ENCODE measurements at places on chromosomes 2 and 18.

- DNase-seq = no peak
Observed at GRCh38 chr2:38178556-38179419, 102.8 kb upstream of the CYP1B1 start.

DNA sequence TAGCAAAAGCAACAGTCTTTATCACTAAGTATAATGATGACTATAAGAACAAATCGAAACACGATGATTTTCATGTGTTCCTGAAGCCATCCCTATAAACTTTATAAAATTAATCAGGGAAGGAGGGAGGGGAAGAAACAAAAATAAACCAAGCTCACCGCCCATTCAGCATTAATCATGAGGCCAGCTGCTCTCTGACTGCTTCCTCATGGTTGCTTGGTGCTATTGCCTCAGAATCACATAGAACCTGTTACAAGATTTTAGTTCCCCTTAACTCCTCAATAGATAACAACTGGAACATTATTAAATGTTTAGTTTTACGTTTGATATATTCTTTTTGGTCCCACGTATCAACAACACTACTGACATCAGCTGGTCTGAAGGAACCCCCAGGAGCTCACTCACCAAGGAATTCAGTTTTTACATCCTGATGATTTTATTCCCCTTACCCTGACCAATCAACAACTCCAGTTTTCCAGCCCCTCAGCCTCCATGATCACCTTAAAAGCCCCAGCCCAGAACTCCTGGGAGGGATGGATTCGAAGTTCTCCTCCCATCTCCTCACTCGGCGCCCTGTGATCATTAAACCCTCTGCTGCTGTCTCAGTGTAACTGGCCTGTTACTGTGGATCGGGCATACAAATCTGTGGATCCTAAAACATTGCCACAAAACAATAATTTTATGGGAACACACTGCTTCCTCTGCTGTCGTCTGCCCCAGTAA lies 10.6 kb upstream of the HNRNPLL start:
- no peak for DNase-seq

- DNase-seq = no peak
Observed at GRCh38 chr2:50098242-50098641, 933.7 kb downstream of the NRXN1 start.

DNA sequence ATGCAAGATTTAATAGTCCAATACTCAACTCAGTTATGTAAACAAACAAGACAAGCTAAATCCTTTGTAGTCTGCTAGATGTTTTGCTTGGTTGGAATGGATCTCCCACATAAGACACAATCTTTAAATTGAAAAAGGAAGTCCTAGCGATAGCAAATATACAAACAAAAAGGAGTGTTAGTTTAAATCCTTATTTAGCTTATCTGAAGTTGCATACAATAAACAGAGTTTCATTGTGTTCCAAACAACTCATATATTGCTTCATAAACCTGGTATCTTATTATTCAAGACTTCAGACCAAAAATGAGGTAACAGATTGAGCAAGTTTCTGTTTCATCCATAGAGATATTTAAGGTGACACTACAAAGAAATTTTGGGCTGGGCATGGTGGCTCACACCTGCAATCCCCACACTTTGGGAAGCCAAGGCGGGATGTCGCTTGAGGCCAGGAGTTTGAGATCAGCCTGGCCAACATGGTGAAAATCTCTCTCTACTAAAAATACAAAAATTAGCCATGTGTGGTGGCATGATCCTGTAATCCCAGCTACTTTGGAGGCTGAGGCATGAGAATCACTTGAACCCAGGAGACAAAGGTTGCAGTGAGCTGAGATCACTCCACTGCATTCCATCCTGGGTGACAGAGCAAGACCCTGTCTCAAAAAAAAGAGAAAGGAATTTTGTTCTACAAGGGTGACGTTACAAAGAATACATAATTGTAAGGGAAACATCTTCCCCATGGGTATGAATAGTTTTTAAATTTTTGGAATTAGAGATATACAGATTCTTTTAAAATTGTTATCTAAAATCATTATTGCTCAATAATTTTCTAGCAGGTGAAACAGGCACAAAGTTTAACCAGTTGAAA lies 150.5 kb upstream of the L3MBTL4 start:
- no peak for DNase-seq

DNA sequence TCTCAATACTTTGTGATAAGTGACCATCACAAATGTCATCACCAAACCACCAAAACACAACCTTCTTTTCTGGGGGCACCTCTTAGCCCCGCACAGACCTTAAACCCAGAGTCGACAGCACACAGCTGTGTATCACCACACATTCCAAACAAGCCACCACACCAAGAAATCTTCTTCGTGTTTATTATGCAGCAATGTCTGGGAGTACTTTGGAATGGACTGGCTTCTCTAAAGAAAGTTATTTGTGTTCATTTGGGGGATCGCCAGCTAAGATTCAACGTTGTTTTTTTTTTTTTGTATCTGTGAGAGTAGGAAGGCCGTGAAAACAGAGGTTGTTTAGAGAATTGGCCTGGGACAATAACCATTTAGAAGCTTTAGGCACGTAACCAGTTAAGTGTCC lies 1.1 kb upstream of the MTA3 start:
- DNase-seq = no peak

- DNase-seq = no peak
Observed at GRCh38 chr2:34627003-34627402, 1027.9 kb upstream of the FAM98A start.

GRCh38 chr2:24785671-24786321 lies 7.4 kb downstream of the PTRHD1 start:
- no peak for DNase-seq

- peak; percentile 66 for DNase-seq
Observed at GRCh38 chr2:27086724-27087593, at the start of gene KHK. KHK (plus strand) TSS chr2:27086772; CDS start chr2:27087260, 488 bp downstream.

DNA sequence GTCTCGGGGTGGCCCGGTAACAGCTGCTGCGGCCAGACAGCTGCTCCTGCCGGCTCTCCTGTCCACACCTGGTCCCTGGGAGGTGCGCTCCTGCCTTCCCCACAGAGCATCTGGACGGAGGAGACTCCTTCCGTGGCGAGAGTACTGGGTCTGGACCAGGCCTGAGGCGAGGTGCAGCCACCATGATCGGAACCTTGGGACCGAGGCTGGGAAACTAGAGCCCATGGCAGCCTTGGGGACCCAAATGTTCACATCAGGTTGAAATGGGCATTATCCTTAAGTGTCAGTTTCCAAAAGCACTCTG lies 628 bp downstream of the GIGYF2 start:
- DNase-seq = no peak

GRCh38 chr2:9763356-9764152 lies 79.7 kb upstream of the TAF1B start:
- no peak for DNase-seq

DNA sequence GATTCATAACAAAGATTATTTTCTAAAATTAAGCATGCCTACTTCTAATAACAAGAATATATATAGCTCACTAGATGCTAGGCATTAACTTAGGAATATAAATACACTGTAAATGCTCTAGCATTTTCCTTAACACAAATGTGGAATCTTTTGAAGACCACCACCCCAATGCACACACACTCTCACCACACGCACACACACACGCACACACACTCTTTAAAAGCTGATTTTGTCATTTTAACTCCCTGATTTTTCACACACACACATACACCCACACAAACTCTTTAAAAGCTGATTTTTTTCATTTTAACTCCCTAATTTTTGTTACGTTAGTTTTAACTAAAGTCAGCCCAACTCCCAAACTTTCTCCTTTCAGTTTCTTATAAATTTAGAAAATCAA lies 3.0 kb downstream of the COL5A2 start:
- DNase-seq = no peak

DNA sequence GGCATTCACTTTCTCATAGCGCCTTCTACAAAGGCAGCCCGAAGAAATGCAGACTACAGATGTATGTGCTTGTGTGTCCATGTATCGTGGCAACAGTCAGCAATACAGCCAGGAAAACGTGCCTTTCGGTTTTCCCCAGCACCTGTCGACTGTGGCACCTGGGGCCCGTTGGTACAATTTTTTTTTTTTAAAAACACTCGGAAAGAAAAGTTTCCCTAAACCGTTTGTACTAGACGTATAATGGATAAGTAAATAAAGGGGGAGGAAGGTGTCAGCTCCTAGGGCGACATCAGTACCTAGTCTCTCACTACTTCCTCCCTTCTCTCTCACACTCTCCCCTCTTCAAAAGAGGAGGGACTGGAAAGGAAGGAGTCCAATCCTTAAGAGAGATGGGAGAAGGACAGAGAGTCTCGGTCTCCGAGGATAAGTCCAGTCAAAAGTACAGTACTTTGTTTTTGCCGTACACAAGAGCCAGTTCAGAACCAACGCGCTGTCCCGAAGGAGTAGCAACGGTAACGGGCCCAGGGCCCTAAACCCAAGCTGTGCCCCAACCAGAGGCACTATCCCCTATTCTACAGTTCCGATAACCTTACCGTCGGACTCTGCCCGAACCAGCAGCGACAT lies 759 bp downstream of the PPP4R3B start:
- peak; percentile 45 for DNase-seq

- DNase-seq = no peak
Observed at GRCh38 chr2:231290321-231291015, 92.0 kb downstream of the ARMC9 start.

- no peak for DNase-seq
Observed at GRCh38 chr18:79465392-79465991, 69.8 kb downstream of the NFATC1 start.

DNA sequence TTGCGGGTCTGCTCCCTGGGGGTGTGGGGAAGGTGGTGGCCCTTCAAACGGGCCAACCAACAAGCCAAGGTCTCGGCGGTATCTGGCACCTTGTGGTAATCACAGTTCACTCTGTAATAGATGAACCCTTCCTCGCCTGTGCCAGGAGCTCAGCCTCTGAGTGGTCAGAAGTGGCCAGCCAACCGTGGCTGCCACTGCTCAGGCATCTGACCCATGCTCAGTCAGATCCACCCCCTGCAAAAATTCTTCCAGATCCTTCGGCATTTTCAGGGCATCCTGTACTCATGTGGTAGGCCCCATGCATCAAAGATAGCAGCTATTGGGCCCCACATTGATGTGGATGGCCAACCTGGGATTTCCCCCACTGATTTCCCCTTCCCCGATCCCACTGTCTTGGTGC lies 39.6 kb upstream of the SERPINE2 start:
- DNase-seq = no peak

GRCh38 chr2:126495189-126495588 lies 160.8 kb upstream of the GYPC start:
- DNase-seq = no peak

DNA sequence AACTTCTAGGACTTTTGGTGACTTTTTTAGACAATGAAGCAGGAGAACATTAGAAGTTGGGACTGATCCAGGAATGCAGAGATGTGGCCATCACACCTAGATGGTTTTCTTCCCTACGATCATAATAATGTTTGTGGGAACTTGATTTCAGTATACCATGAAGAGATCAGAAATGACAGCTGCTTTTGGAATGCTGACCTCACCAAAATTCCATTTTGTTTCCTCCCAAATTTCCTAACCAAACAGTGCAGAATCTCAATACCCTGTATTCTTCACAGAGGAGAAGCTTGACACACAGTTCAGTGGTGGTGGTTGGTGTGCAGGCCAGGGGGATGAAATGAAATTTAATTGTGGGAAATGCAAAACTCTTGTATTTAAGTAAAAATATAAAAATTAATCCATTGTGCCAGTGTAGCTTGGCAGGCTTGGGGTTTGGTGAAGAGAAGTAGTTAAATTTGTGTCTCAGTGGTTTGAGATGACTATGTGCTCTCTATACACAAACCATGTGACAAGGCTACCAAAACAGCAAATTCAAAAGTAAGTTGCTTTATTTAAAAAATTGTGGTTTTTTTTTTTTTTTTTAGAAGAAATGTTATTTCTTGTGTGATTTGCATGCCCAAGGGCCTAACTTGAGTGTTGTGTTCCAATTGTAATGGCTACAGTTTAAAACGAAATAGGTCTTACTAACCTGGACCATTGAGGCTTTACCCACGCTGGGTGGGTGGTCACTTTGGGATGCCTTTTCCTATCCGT lies 252.4 kb downstream of the LPIN1 start:
- no peak for DNase-seq

- no peak for DNase-seq
Observed at GRCh38 chr18:45332871-45333270, 282.4 kb upstream of the SLC14A2 start.

DNA sequence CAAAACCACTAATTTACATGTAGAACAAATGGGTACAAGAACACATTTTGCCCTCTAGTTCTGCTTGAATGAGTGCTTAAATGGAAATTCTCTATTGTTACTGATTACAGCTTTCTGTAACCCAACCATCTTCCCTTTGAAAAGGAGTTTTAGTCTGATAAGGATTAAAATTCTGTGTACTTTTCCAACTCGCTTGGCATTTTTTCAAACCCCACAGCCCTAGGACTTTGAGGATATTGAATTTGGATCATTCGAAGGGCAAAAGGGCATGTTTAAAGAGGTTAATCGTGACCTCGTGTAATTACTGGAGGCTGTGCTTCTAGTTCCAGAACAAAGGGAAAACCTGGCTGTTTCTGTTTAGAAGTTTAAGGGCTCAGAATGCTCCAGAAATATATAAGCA lies 432.3 kb downstream of the PID1 start:
- no peak for DNase-seq

DNA sequence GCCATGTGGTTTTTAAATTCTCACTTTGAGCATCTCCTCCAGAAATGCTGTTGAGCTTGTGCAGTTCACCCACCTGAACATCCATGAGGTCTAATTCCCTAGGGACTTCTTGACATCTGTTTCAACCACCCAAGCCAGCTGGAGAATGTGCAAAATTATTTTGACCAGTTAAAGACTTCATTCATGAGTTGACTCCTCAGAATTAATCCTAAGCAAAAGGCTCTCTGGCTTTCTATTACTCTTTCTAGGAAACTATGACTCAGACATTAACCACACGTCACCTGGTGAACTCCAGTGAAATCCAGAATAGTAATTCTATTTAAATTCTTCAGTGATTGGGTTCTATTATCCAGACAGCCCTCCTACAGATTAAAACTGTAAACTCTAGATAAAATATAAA lies 247.5 kb downstream of the NBAS start:
- DNase-seq = no peak

DNA sequence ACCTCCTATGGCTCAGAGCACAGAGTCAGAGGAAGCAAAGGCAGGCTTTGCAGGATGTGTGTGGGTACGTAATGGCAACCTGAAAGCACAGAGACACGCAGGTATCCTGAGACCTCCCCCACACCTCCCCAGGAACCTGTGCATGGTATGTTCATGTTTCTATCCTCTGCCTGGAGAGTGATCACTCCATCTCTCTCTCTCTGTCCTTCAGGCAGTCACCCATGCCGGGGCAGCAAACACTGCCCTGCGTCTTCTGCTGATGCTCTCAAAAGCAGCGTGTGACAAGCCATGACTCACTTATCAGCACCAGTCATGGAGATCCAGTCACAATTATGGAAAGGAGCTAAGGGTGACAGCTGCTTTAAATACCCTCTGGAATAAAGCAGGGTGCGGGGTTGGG lies 52.7 kb downstream of the PDCL3 start:
- DNase-seq = no peak

GRCh38 chr2:222423632-222424275 lies 589 bp upstream of the SGPP2 start:
- no peak for DNase-seq

Data from D341Med (cell line).